GM04503 (cell line): ENCODE measurements at places on chromosomes 1 and 21.

DNA sequence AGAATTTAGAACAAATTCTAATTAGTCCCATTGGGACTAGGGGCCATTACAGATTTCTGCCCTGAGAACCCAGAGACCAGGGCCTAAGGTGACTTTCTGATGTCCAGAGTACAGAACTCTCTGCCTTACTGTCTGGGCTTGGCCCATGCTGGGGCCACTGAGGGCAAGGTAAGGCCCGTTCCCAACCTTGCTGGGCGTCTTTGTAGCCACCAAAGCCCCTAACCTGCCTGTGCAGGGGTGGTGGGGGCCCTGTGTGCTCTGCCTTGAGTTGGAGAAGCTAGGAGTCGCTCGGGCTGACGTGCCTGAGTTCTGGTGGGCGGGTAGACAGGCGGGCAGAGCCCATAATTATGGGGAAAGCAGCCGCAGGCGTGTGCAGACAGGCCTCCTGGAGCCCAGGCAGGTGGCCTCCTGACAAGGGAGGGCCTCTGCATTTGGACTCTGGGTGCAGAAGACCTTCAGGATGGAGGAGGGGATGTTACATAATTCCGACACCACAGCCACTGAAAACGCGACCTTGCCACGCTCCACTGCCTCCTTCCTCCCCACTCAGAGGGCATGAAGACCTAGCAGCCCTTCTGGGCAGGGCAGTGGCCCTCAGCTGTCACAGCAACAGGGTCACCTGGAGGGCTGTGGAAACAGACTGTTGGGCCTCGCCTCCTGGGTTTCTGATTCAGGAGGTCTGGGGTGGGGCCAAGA lies 239.9 kb upstream of the TMEM51 start:
- no peak for DNase-seq

- DNase-seq = peak; percentile 34
Measured at GRCh38 chr1:236063919-236064673, 794 bp downstream of the NID1 start.

DNA sequence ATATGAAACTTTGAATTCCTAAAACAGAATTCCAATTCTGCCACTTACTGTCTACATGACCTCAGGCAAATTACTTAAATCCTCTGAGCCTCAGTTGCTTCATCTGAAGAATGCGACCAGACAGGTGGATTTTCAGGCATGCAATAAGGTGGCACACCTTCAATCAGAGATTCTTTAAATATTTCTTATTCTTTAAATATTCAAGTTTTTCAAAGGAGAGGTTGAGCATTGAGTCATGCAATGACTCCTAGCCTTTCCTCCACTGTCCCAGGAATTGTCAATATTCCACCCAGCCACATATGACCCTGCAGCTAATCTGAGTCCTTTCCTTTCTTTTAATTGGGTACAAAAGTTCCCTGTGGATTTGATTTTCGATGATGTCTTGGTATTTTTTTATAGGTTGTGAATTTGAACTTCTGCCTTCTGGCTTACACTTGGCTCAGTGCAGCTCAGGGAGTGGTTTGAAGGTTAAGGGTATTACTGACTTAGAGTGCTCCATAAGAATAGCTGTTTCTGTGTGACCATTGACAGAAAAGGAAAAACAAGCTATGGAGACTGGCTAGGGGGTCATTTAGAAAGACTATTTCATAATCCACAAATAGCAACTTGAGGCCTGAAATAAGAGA lies 52.2 kb upstream of the PRDX6 start:
- DNase-seq = no peak

DNA sequence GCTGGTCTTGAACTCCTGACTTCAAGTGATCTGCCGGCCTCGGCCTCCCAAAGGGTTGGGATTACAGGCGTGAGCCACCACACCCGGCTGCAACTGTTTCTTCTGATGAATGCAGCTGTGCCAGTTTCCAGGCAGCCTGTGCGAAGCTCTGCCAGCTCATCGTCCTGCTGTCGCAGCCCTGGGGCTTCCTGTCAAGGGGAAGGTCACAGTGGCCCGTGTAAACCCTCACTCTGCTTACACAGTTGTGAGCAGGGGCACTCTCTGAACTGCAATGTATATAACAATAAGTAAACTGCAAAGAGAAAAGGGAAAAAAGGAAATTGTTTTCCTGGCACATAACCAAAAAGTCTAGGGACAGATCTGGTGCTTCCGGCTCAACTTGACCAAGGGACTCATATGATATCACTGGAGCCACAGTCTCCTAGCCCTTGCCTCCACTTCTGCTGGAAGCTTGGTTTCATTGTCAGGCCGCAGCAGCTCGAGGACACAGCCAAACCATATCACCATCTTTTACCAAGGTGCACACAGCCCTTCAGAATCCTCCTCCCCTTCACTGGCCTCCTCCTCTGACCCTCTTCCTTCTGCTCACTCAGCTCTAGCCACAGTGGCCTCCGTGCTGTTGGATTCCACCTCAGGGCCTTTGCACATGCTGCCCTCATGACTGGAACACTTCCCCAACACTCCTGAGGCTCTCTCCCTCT lies 22.8 kb upstream of the LBR start:
- DNase-seq = no peak

GRCh38 chr1:98176936-98177335 lies 256.1 kb upstream of the DPYD start:
- DNase-seq = no peak

- DNase-seq = no peak
Measured at GRCh38 chr1:59178339-59179187, 118.3 kb upstream of the FGGY start.

- no peak for DNase-seq
Measured at GRCh38 chr1:172818841-172819527, 160.1 kb downstream of the FASLG start.

GRCh38 chr1:109677459-109677858 lies 9.6 kb downstream of the GSTM2 start:
- no peak for DNase-seq

- peak; percentile 18 for DNase-seq
Measured at GRCh38 chr1:199684686-199685273, 342.7 kb upstream of the NR5A2 start.

DNA sequence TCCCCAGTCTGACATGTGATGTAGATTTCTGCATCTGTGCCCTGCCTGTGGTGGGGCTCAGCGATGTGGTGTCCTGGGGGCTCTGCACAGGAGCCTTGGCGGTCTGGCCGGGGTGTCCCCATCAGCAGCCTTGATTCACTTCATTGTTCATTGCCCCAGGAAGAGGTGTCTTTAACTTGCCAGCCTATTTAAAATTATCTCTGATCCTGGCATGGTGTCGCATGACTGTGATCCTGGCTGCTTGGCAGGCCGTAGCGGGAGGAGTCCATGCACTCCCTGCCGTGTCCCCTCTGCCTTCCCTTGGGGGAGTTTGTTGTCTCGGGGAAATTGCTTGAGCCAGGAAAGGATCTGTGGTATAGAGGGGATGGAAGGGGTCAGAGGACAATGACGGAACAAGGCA lies 59.9 kb downstream of the TRIM11 start:
- DNase-seq = no peak

DNA sequence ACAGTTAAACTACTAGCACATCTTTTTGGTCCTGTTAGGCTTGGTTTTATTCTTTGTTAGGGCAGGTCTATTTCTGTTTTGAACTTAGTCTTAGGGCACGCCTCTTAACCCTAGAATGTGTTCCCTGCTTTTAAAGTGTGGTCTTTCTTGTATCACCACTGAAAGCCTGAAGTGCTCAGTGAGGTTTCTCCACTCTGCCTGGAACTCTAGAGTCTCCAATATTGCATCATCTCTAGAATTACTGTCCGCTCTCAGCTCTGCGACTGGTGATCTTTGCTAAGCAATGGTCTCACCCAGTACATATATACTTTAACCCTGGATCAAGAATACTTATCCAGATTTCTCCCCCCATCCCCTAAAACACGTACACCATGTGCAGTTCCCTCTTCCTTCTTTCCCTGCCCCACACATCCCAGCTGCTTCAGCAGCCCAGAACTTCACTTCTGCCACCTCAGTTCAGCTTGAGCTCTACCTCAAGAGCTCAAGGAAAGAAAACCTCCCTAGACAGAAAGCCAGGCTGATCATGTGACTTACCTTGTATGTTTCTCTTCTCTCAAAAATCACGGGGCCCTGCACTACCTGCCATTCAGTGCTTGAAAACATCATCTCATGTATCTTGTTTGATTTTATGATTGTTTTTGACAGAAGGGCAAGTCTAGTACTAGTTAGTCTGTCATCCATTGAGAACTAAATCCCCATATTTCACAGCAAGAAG lies 59.9 kb downstream of the TENT5C start:
- no peak for DNase-seq

DNA sequence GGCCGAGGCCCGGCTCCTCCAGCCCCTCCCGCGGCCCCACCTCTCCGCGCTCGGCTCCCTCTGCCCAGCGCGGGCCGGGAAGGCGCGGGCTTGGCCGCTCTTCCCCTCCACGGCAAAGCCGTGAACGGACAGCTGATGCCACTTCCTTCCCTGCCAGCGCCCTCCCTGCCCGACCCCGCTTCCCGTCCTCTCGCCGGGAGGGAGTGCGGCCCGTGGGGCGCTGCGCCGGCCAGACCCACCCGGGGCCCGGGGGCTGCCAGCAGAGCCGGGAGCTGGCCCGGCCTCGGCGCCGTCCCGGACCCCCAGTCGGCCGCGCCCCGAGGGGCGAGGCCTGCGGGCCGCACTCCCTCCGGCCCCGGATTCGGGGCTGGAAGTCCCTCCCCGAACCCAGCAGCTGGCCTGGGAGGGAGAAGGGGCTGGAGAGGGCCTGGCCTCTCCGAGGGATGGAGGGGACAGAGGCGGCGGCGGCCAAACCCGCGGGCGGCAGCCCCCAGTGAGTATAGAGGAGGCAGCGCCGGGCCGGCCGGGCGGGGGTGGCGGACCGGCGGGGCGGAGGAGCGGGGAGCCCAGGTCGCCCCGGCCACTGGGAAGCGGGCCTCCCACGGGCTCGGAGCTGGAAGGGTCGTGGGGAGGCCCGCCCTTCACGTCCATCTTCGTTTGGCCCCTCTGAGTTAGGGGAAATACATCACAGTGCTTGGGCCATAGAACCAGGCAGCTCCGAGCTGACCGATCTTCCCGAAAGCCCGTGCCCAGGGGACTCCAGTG lies at the start of gene KIAA1614:
KIAA1614 (plus strand) TSS at position 97 of the 765 bp plus-strand sequence; CDS start at position 444, 347 bp downstream.
- no peak for DNase-seq

DNA sequence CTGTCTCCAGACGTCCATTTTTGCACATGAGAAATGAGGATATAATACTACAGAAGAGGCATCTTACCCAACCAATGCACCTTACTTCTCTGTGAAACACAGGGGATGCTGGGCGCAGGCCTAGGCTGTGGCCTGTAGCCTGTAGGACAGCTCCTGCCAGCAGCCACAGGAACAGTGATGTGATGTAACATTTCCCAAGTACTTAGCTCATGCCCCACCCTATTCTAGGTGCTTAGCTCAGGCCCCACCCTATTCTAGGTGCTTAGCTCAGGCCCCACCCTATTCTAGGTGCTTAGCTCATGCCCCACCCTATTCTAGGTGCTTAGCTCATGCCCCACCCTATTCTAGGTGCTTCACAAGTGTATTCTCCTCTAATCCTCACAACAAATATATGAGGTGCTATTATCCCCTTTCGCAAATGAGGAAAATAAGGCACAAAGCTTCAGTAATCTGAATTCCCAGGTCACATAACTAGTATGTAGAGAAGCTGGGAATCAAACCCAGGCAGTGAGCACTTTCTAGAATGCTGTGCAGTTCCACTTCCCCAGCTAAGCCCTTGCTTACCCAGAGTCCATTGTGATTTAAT lies 4.6 kb upstream of the NAXE start:
- no peak for DNase-seq

DNA sequence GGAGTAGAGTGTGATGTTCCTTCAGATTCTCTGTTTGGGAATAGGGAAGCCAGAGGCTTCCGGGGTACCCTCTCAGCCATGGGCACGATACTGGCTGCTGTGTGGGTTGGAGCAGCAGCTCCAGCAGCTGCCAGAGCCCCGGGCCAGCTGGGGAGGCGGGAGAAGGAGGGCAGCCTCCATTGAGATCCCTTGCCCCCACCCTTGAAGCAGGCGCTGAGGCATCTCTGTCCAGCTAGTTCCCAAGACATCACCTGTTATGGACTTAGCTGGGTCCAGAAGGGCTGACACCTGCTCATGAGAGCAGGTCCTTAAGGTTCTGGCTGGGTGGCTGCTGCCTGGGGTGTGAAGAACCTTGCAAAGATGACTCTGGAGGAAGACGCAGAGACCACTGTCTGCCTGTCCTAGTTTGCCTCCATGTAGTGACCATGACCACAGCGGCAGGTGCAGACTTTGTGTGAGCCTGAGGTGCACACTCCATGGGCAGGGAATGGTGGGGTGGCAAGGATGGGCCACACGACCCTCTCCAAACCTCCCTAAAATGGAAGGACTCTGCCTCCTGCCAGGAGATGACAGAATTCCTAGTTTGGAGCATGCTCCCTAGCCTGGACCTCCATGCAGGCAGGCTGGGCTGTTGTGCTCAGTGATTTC lies 222.6 kb upstream of the C1orf174 start:
- DNase-seq = no peak

- peak; percentile 86 for DNase-seq
Measured at GRCh38 chr1:201774224-201774982, 54.6 kb upstream of the IPO9 start.

DNA sequence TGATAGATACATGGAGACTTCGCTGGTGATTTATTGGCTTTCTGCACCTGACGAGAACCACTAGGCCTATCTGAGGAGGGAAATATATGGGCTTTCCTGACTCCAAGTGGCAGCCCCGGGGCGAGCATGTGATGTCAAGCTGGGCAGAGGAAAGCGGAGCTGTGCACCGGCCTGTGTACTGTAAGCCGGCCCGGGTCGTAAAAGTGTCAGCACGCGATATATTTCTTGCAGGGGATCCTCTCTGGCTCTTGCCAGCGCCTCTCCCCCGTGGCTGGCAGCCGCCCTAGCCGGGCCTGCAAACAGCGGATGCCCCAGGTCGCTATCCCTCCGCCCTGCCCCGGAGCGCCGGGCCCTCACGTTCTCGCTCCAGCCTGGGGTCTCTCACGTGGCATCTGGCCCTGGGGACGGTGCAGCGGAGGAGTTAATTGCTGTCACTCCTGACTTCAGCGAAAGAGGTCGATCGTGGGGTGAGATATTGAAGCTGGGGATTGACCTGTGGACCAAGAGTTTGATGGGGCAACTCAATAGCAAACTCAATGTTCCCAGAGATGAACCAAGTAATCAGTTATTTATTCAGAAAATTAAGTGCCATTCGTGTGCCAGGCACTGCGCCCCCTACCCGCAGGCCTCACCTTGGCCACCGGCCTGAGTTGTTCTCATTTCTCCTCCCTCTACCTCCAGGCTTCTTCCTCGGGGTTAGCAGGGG lies 41.0 kb upstream of the HAO2 start:
- peak; percentile 12 for DNase-seq

DNA sequence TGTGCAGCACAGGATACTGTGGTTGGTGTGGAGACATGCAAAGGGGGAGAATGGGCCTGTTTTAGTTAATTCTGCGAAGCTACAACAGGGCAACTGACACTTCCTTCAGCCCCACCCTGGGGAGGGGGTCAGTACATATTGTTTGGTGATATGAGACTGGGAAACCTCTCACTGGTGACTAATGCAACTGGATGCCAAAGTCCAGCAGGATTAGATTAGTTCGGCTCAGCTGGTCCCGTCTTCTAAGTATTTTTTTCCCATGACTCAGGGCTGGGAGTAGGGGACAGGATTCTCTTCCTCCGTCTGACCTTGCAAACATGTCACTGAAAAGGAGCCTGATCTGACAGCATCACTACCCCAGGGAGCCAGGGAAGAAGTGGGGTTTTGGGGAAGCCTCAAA lies 43.0 kb downstream of the PLXNA2 start:
- peak; percentile 91 for DNase-seq
